ENCODE measurements at places on chromosomes 11 and 22.
A peak's percentile ranks its signal among the peaks of the same experiment; 100 is the strongest.

- DNase-seq = no peak
Observed at GRCh38 chr22:40240686-40241085, 63.0 kb downstream of the TNRC6B start.

DNA sequence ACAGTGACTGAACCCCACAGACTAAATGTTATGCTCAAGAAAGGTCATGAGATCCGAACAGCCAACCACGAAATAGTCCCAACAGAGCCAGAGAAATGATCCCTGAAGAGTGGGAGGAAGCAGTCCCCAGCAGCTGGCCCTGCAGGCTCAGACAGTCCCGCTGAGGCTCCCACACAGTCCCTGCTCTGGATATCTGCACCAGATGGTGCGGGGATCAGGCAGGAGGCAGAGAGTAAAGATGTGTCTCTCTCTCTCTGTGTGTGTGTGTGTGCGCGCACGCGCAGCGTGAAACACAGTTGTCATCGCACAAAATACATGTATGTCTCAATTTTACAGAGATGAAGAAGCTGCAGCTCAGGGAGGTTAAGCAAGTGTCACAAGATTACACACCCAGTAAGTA lies 27.9 kb downstream of the GUCY1A2 start:
- DNase-seq = no peak

GRCh38 chr22:40764763-40765441 lies 54.2 kb downstream of the SLC25A17 start:
- peak; percentile 78 for DNase-seq

- no peak for DNase-seq
Observed at GRCh38 chr11:4441515-4441914, 7.6 kb upstream of the OR52K2 start.

- no peak for DNase-seq
Observed at GRCh38 chr11:43576320-43576802, 104.2 kb upstream of the HSD17B12 start.

- DNase-seq = no peak
Observed at GRCh38 chr11:72820439-72821139, 6.4 kb downstream of the ATG16L2 start.

- no peak for DNase-seq
Observed at GRCh38 chr11:19102521-19102900, 14.5 kb upstream of the ZDHHC13 start.

- DNase-seq = no peak
Observed at GRCh38 chr22:42842658-42843370, 14.3 kb downstream of the ARFGAP3 start.

GRCh38 chr11:117419482-117420142 lies 92.0 kb downstream of the CEP164 start:
- DNase-seq = no peak

- no peak for DNase-seq
Observed at GRCh38 chr11:76512851-76513653, 68.2 kb downstream of the EMSY start.

DNA sequence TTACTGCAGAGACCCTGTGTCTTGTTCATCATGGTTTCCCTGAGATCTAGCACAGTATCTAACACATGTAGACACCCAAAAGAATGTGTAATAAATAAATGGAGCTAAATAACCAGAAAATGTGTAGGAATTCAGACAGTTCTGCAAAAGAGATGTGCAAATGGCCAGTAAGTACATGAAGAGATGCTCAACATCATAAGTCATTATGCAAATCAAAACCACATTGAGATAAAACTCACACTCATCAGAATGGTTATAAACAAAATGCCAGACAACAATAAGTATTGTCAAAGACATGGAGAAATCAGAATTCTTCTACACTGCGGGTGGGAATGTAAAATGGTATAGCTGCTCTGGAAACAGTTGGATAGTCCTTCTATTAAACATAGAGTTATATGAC lies 88.5 kb downstream of the RBFOX2 start:
- DNase-seq = no peak

DNA sequence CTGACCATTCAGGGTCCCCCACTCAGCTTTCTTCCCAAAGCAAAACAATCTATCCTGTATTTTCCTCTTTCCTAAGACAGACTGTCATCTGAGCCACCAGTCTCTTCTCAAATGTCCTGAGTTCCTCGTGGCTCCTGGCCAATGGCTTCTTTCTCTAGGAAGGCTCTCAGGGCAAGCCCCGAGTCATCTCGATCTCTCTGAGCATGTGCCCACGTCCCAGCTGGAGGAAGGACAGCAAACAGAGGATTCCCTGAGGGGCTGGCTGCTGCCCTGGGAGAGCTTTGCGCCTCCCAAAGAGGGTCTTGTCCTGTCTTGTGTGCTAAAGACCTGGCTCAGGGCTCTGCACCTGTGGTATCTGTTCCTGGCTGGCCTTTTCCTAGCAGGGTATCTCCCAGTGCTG lies 8.3 kb downstream of the SLC37A2 start:
- peak; percentile 17 for DNase-seq

DNA sequence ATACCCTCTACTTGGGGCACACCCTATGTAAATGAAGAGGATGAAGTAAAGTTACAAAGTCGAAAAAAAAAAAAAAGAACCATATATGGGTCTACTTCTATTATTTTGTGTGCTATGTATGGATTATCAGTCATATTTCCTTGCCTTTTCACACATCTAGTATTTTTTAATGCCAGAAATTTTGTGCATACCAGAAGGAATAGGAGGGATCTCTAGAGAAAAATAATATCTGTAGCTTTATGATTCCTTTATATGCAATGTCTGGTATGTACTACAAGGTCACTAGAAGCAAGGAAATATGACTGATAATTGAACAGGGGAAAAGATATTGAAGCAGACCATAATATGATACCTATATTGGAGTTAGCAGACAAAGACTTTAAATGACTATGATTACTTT lies 713.4 kb downstream of the OPCML start:
- no peak for DNase-seq

- no peak for DNase-seq
Observed at GRCh38 chr22:36375071-36375980, 12.4 kb downstream of the MYH9 start.
